ENCODE measurements at places on chromosomes 4 and X. TPM values are rescaled to one million over a fixed set of nuclear protein-coding genes. Genes with fewer than 3 reads are reported as not detected.
A peak's percentile ranks its signal among the peaks of the same experiment; 100 is the strongest.

The TRIM61 gene
- 3.7 TPM for total RNA-seq

DNA sequence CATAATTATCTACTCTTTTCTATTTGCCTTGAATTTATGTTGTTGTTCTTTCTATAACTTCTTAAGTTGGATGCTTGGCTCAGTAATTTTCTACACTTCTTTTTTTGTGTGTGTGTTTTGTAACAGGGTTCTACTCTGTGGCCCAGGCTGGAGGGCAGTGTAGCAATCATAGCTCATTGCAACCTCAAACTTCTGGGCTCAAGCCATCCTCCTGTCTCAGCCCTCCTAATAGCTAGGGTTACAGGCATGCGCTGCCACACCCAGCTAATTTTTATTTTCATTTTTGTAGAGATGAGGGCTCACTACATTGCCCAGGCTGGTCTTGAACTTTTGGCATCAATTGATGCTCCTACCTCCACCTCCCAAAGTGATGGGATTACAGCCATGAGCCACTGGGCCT, 20.7 kb upstream of the UCHL1 start:
- no peak overlapping the region for H3K4me3 ChIP-seq
- no peak overlapping the region for H3K27ac ChIP-seq
- H3K4me1 ChIP-seq: no peaks in the 10 kb centered on the region

DNA sequence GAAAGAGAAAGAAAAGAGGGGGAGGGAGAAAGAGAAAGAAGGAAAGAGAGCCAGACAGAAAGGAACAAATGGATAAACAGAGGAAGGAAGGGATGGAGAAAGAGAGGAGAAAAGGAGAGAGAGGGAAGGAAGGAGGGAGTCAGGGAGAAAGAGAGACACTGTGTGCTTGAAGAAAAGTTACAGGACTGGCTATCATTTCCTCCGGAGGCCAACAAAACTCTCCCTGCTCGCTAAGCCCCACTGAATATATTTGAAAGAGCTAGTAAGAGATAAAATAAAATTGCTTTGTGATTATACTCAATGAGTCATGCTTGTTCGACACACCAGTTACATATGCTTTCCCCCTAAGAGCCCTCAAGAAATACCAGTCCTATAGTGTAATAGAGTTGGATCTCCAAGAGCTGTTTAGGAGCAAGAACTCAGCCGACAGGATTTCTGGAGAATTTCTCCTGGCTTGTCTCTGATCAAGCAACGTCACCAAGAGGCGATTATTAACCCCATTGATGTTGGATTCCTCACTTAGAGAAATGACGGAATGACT, 102.2 kb downstream of the MXRA5 start:
- H3K4me3 ChIP-seq: no peak overlapping the region
- no peak for DNase-seq
- H3K27ac ChIP-seq: no peak overlapping the region
- no peaks in the 10 kb centered on the region for H3K36me3 ChIP-seq
- H3K4me1 ChIP-seq: no peaks in the 10 kb centered on the region
- H3K27me3 ChIP-seq: no peaks in the 10 kb centered on the region

DNA sequence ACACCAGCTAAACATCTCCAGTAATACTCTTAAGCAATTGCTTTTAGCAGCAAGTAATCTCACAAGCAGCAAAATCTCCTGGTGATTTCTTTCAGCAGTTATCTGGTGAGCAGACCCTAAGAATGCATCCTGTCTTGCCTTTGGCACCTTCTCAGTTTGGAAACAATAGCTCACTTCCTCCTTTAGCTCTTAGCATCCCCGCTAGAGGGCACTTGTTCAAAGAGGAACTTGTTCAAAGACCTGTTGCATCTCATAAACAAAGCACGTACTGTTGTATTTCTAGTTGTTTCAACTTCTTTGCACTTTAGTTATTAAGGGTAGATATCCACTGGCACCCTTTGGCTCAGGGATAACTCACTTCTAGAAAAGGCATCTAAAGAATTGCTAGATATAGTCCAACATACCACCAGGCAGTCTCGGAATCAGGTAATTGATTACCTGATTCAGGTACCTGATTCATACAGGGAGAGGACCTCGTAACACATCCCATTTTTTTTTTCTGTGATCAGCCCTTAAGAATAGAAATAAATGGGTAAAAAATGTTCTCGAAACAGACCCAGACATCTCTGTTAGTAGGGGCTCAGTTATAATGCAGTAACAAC, 81.9 kb upstream of the QRFPR start:
- no peaks in the 10 kb centered on the region for H3K36me3 ChIP-seq
- H3K4me3 ChIP-seq: no peak overlapping the region
- H3K27me3 ChIP-seq: peaks cover 38% of the 10 kb centered on the region

The ERAS gene
- total RNA-seq: not detected

The TCEAL7 gene
- total RNA-seq: not detected

GRCh38 chr4:144582105-144582850, 63.7 kb upstream of the HHIP start:
- H3K4me1 ChIP-seq: no peaks in the 10 kb centered on the region
- no peak overlapping the region for H3K27ac ChIP-seq
- H3K36me3 ChIP-seq: no peaks in the 10 kb centered on the region
- no peaks in the 10 kb centered on the region for H3K27me3 ChIP-seq
- no peak for DNase-seq

The EFHC2 gene
- not detected for total RNA-seq

DNA sequence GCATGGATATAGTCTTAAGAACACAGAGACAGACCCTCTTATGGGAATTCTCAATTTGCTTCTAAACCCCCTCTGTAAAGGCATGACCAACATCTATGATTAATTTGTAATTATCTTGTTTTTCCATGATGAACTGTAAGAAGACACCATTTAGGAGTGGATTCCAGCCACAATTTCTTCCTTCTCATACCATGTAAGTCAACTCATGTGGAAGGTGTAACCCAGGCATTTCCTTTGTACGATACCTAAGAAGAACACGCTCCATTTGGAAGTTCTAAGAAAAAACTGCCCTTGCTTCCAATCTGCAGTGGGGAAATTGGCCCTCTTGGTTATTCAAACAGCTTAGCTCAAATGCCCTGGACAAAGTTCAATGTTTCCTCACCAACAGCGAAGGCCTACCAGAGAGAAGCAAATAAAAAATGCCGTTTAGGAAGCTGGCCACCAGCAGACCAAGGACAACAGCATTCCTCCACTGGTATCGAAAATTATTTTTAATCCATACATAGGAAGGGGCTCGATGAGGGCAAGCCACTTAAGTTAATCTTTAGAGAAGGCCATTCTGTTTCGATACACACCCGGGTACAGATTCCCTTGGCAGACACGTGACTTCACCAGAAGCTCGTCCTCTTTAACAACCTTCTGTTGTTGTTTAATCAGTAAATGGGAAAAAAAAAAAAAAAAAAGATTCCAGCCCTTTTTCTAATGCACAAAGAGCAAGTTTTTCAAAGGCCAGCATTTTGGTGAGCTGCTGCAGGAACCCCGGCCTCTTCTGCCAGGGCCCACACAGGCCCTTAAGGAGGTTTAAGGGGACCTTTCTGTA, 2.6 kb downstream of the DHRSX start:
- DNase-seq: no peak
- H3K4me3 ChIP-seq: peak overlapping the region; percentile 82
- no peaks in the 10 kb centered on the region for H3K27me3 ChIP-seq
- peaks cover 27% of the 10 kb centered on the region for H3K4me1 ChIP-seq
- no peak overlapping the region for H3K27ac ChIP-seq

GRCh38 chrX:121227888-121228287, 180.5 kb downstream of the GLUD2 start:
- H3K27ac ChIP-seq: no peak overlapping the region
- H3K36me3 ChIP-seq: no peaks in the 10 kb centered on the region

The SRPX gene
- not detected for total RNA-seq

The MORF4L2 gene
- total RNA-seq: 253 TPM

The ZNF630 gene
- total RNA-seq: 0.33 TPM

- no peaks in the 10 kb centered on the region for H3K36me3 ChIP-seq
- H3K4me3 ChIP-seq: no peak overlapping the region
- no peak for DNase-seq
- H3K4me1 ChIP-seq: no peaks in the 10 kb centered on the region
- peaks cover 4% of the 10 kb centered on the region for H3K27me3 ChIP-seq
Measured at GRCh38 chrX:14084466-14084865, 54.8 kb upstream of the GEMIN8 start.

The XK gene
- total RNA-seq: 0.17 TPM

The NXF2B gene
- not detected for total RNA-seq

The KIF4A gene
- 19.4 TPM for total RNA-seq

The NR3C2 gene
- 0.14 TPM for total RNA-seq

The PLS3 gene
- 5.1 TPM for total RNA-seq

GRCh38 chr4:142713282-142714030, 132.6 kb downstream of the INPP4B start:
- peaks cover 27% of the 10 kb centered on the region for H3K36me3 ChIP-seq
- DNase-seq: no peak
- peaks cover 41% of the 10 kb centered on the region for H3K4me1 ChIP-seq

The SNCA gene
- 0.19 TPM for total RNA-seq

The GPR34 gene
- 0.43 TPM for total RNA-seq

- H3K4me3 ChIP-seq: no peak overlapping the region
- H3K4me1 ChIP-seq: no peaks in the 10 kb centered on the region
- H3K36me3 ChIP-seq: no peaks in the 10 kb centered on the region
- H3K27me3 ChIP-seq: peaks cover 16% of the 10 kb centered on the region
- no peak overlapping the region for H3K27ac ChIP-seq
- no peak for DNase-seq
Measured at GRCh38 chr4:57043347-57044251, 64.9 kb downstream of the POLR2B start.

DNA sequence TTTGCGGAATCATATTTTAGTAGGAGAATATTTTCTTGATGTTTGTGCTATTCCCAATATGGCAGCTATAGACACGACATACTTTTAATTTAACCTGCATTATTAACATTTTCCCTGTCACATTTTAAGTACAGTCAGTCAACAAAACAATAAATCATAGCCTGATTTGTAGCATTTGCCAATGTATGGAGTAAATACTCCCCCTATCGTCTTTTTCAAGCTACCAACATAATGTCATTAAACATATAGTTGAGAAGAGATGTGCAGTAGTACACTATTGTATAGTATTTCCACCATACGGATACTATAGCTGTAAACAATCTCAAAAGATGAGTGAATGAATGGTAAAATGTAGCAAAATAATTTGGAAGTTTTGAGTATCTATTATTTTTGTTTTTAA, 303.7 kb upstream of the MAGEB2 start:
- DNase-seq: no peak
- no peaks in the 10 kb centered on the region for H3K4me1 ChIP-seq
- no peaks in the 10 kb centered on the region for H3K36me3 ChIP-seq
- no peaks in the 10 kb centered on the region for H3K27me3 ChIP-seq

GRCh38 chr4:93501946-93502345, 326.6 kb upstream of the ATOH1 start:
- H3K4me3 ChIP-seq: no peak overlapping the region
- no peaks in the 10 kb centered on the region for H3K4me1 ChIP-seq
- H3K36me3 ChIP-seq: no peaks in the 10 kb centered on the region
- H3K27me3 ChIP-seq: no peaks in the 10 kb centered on the region

- no peak overlapping the region for H3K27ac ChIP-seq
- no peaks in the 10 kb centered on the region for H3K4me1 ChIP-seq
- no peak for DNase-seq
- H3K27me3 ChIP-seq: peaks cover 2% of the 10 kb centered on the region
- H3K4me3 ChIP-seq: no peak overlapping the region
Measured at GRCh38 chr4:138689187-138689586, 326.4 kb upstream of the NOCT start.

DNA sequence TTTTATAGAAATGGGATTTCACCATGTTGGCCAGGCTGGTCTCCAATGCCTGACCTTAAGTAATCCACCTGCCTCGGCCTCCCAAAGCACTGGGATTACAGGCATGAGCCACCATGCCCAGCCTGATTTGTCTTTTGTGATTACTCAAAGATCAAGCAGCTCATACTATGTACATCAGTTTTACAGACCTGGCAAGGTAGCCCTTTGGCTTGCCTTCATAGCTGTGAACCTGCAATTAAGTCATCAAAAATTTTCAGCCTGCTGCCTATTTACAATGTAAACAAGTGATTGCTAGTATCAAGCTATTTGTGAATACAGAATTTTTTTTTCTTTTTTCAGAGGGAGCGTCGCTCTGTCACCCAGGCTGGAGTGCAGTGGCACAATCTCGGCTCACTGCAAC, 46.2 kb downstream of the GSX2 start:
- peaks cover 1% of the 10 kb centered on the region for H3K36me3 ChIP-seq
- no peak overlapping the region for H3K4me3 ChIP-seq
- H3K27me3 ChIP-seq: no peaks in the 10 kb centered on the region
- DNase-seq: no peak

GRCh38 chr4:81758574-81759264, 287.0 kb upstream of the RASGEF1B start:
- no peak for DNase-seq
- H3K27me3 ChIP-seq: no peaks in the 10 kb centered on the region
- H3K27ac ChIP-seq: no peak overlapping the region
- no peak overlapping the region for H3K4me3 ChIP-seq
- peaks cover 2% of the 10 kb centered on the region for H3K4me1 ChIP-seq
- no peaks in the 10 kb centered on the region for H3K36me3 ChIP-seq

The CABS1 gene
- total RNA-seq: not detected

DNA sequence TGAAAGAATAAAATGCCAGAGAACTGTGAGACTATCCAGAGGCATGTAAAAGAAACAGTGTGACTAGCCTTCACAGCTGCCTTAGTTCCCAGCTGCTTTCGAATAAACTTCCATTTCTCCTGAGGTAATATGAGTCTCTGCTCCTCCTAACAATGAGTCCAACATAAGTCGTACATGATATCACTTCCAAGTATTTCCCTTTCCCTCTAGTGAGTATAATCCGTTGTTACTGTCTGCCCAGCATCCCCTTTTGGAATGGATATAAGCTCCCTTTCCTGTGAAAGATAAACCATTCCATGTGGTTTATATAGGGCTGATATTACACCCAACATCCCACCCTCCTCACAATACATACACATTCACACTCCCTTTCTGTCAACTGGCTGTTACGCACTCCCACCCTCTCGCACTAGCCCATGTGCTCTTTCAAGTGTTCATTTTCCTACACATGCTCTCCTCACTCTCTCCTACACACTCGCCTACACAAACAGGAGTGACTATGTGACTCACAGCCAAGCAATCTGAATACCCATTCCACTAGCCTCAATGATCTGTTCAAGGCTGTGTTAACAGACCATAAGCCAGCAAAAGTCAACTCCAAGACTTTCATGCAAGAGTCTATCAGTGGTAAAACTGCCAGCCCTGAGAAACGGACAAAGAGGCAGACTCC, 5.0 kb downstream of the NAF1 start:
- DNase-seq: no peak
- no peaks in the 10 kb centered on the region for H3K27me3 ChIP-seq
- peaks cover 39% of the 10 kb centered on the region for H3K36me3 ChIP-seq
- peak overlapping the region; percentile 14 for H3K4me3 ChIP-seq

- H3K27me3 ChIP-seq: no peaks in the 10 kb centered on the region
- H3K27ac ChIP-seq: no peak overlapping the region
- no peak for DNase-seq
Measured at GRCh38 chr4:132026816-132027215, 1122.3 kb upstream of the PCDH10 start.

- H3K27ac ChIP-seq: no peak overlapping the region
- no peak overlapping the region for H3K4me3 ChIP-seq
- H3K36me3 ChIP-seq: no peaks in the 10 kb centered on the region
- no peak for DNase-seq
- no peaks in the 10 kb centered on the region for H3K27me3 ChIP-seq
Measured at GRCh38 chrX:23276475-23276874, 58.2 kb upstream of the PTCHD1 start.

- H3K27ac ChIP-seq: peak overlapping the region; percentile 85
- H3K4me3 ChIP-seq: peak overlapping the region; percentile 79
- H3K27me3 ChIP-seq: no peaks in the 10 kb centered on the region
- DNase-seq: no peak
- H3K4me1 ChIP-seq: peaks cover 44% of the 10 kb centered on the region
- H3K36me3 ChIP-seq: peaks cover 50% of the 10 kb centered on the region
Measured at GRCh38 chr4:122453384-122453995, 3.0 kb downstream of the IL2 start.
